Lower lobe of right lung (tissue), 2 donors: ENCODE measurements at places on chromosomes 1 and 21. TPM values are rescaled to one million over a fixed set of nuclear protein-coding genes. Genes with fewer than 3 reads are reported as not detected.
A peak's percentile ranks its signal among the peaks of the same experiment; 100 is the strongest.

- no peak within 1 kb of the TSS for H3K4me3 ChIP-seq
- no peaks in the 10 kb centered on the region for H3K27me3 ChIP-seq
- no peak within 1 kb of the TSS for H3K27ac ChIP-seq
- no peaks in the 10 kb centered on the region for H3K36me3 ChIP-seq
These were observed at the start of gene TMEM82 for GRCh38 chr1:15742339-15742801. Gene TMEM82, plus strand, starts transcription at chr1:15742499. Its CDS starts 61 bp downstream, at chr1:15742560.

GRCh38 chr1:17045634-17046333, 8.0 kb downstream of the SDHB start:
- peak overlapping the region; percentile 31 for H3K27ac ChIP-seq
- H3K4me1 ChIP-seq, result peaks cover 13% of the 10 kb centered on the region
- DNase-seq, result no peak

DNA sequence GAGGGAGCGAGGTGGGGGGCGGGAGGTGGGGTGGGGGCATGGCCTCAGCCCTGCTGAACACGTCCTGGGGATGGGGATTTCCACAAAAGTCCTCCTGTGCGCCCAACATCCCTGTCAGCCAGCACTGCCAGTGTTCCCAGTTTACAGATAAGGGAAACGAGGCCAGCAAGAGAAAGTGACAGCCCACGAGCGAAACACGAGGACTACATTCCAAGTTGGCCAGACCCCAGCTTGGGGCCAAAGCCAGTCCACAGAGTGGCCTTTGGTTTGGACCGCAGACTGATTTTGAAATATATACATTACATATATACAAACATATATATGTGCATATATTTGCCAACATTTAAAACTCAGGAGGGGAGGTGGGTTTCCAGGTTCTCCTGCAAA, 5.0 kb downstream of the FBXO2 start:
- H3K36me3 ChIP-seq, result no peaks in the 10 kb centered on the region

DNA sequence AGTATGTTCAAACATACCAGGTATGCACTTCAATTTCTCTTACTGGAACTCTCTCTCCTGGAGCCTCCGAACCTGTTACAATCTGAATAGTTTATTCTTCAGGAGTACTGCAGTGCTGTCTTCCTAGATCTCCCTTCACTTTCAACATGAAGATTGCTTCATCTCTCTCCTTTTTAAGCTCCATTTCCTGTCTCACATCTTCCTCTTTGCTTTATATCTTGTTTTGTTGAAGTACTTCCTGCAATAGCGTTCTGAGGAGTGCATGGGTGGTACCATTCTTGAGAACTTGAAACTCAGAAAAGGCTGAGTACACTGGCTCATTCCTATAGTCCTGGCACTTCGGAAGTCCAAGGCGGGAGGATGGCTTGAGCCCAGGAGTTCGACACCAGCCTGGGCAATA, 15.7 kb upstream of the C1orf146 start:
- no peaks in the 10 kb centered on the region for H3K27me3 ChIP-seq
- H3K27ac ChIP-seq, result no peak overlapping the region
- no peak overlapping the region for H3K4me3 ChIP-seq
- H3K4me1 ChIP-seq, result no peaks in the 10 kb centered on the region
- DNase-seq, result no peak
- no peaks in the 10 kb centered on the region for H3K36me3 ChIP-seq

Gene SAMD11
- total RNA-seq, result 2.2 TPM

Gene AGO3
- 33.9 TPM for total RNA-seq
